ENCODE measurements at places on chromosomes 16 and 17. TPM values are rescaled to one million over a fixed set of nuclear protein-coding genes. Genes with fewer than 3 reads are reported as not detected.
A peak's percentile ranks its signal among the peaks of the same experiment; 100 is the strongest.

GRCh38 chr17:49191917-49192741 is 18.2 kb downstream of the GNGT2 start:
- H3K27me3 ChIP-seq: no peaks in the 10 kb centered on the region
- peak overlapping the region; percentile 78 for H3K4me3 ChIP-seq
- peak overlapping the region; percentile 94 for H3K27ac ChIP-seq
- peak; percentile 94 for DNase-seq

- H3K27me3 ChIP-seq: no peaks in the 10 kb centered on the region
- no peak overlapping the region for H3K4me3 ChIP-seq
Measured at GRCh38 chr17:73657473-73658116, 13.3 kb upstream of the SDK2 start.

DNA sequence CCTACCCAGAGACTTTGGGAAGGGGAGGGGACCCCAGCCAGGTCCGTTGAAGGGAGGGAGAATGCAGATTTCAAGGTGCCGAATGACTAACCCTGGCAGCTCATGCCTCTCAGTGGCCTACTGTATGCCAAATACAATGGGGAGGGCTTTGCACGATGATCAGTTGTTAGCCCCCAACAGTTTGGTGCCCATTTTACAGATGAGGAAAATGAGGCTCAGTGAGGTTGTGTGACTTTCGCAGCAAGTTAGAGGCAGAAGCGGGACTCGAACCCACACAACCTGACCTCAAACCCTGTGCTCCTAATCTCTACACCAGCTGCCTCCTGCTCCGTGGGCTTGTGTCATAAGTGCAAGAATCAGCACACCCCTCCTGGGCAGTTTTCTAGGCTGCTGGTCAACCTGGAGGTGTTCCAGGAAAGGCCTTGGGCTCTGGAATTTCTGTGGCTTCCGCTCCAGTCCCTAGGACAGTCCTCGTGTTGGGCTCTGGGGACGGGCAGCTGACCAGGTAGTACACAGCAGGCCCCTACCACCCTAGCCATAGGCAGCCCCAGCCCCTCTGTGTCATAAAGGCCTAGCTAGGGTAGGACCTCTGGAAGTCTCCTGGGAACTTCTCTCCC is 11.9 kb upstream of the NAGPA start:
- no peaks in the 10 kb centered on the region for H3K4me1 ChIP-seq
- no peak overlapping the region for H3K27ac ChIP-seq
- no peaks in the 10 kb centered on the region for H3K27me3 ChIP-seq
- H3K4me3 ChIP-seq: no peak overlapping the region

DNA sequence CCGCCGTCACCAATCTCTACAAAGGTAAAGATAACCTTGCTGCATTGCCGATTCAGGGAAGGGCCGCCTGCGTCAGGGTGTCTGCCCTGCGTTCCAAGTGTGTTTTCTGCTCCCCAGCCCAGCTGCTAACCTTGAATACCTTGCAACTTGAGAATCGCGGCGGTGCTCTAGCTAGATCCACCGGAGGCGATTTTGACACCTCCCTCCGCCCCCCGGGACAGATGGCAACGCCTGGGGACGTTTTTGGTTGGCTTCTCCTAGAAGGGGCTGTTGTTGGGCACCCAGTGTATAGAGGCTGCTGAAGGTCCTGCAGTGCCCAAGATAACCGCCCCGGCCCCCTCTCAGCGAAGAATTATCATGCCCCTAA is 1.5 kb downstream of the HAPSTR1 start:
- DNase-seq: peak; percentile 55
- no peaks in the 10 kb centered on the region for H3K27me3 ChIP-seq
- H3K36me3 ChIP-seq: peaks cover 8% of the 10 kb centered on the region
- H3K4me3 ChIP-seq: peak overlapping the region; percentile 86
- peak overlapping the region; percentile 99 for H3K27ac ChIP-seq
- H3K4me1 ChIP-seq: peaks cover 64% of the 10 kb centered on the region

DNA sequence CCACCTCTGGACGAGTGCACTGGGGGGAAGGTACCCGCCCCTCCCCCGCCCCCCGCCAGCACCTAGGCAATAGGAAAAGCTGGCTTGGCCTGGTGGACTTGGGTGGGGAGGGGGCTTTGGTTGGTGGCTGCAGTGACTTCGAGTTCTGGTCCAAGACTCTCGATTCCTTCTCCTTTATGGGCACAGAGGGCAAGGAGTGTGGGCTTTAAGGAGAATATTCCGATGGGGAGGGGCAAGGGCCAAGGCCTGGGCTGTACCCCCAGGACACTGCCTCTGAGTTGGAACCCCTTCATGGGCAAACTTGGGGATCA is 409 bp downstream of the ACSF2 start:
- H3K4me1 ChIP-seq: peaks cover 34% of the 10 kb centered on the region
- peak overlapping the region; percentile 73 for H3K4me3 ChIP-seq
- no peak for DNase-seq

Gene HASPIN
- 0.87 TPM for total RNA-seq

Gene CENPX
- 22.0 TPM for total RNA-seq

Gene WRAP53
- total RNA-seq: 2.9 TPM

DNA sequence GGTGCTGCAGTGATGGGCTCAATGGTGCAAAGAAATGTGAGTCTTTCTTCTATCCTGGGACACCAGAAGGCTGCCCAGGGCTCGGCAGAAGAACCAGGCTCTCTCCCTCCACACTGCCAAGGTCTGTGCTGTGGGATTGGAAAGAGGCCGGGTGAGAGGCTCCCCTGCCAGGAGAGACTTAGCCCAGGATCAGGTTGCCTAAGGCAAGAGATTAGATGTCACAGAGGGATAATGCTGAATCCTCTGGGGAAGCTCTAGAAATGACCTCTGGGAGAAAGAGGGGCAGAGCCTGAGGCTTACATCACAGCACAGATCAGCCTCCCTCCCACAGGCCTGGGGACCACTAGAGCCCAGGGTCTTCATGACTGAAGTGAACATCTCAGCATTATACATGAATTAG is 5.7 kb upstream of the DOC2B start:
- H3K36me3 ChIP-seq: no peaks in the 10 kb centered on the region
- H3K27ac ChIP-seq: no peak overlapping the region
- no peaks in the 10 kb centered on the region for H3K27me3 ChIP-seq

DNA sequence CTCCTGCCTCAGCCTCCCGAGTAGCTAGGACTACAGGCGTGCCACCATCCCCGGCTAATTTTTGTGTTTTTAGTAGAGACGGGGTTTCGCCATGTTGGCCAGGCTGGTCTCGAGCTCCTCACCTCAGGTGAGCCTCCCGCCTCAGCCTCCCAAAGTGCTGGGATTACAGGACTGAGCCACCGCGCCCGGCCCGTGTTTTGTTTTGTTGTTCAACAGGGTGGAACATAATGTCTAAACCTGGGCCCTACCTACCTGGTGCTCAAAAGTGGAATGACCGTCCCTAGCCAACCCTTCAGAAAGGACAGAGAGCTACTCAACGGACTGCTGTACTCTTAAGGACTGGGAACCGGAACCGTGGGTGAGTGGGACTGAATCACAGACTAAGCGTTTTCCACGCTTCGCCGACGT is 772 bp upstream of the KIF22 start:
- no peaks in the 10 kb centered on the region for H3K27me3 ChIP-seq
- H3K36me3 ChIP-seq: no peaks in the 10 kb centered on the region
- H3K4me1 ChIP-seq: peaks cover 40% of the 10 kb centered on the region
- H3K27ac ChIP-seq: peak overlapping the region; percentile 86
- H3K4me3 ChIP-seq: peak overlapping the region; percentile 82

GRCh38 chr17:49454050-49454449 is 39.4 kb upstream of the PHB1 start:
- peaks cover 29% of the 10 kb centered on the region for H3K27me3 ChIP-seq
- no peaks in the 10 kb centered on the region for H3K4me1 ChIP-seq
- H3K27ac ChIP-seq: no peak overlapping the region
- no peak for DNase-seq
- no peak overlapping the region for H3K4me3 ChIP-seq
- no peaks in the 10 kb centered on the region for H3K36me3 ChIP-seq

All from stomach (tissue), 19 donors.